ENCODE measurements at places on chromosomes 3 and 15.

- DNase-seq: no peak
Measured at GRCh38 chr15:71225851-71226250, 110.6 kb downstream of the THSD4 start.

GRCh38 chr15:83928878-83929418, 275.0 kb downstream of the ADAMTSL3 start:
- DNase-seq: no peak

DNA sequence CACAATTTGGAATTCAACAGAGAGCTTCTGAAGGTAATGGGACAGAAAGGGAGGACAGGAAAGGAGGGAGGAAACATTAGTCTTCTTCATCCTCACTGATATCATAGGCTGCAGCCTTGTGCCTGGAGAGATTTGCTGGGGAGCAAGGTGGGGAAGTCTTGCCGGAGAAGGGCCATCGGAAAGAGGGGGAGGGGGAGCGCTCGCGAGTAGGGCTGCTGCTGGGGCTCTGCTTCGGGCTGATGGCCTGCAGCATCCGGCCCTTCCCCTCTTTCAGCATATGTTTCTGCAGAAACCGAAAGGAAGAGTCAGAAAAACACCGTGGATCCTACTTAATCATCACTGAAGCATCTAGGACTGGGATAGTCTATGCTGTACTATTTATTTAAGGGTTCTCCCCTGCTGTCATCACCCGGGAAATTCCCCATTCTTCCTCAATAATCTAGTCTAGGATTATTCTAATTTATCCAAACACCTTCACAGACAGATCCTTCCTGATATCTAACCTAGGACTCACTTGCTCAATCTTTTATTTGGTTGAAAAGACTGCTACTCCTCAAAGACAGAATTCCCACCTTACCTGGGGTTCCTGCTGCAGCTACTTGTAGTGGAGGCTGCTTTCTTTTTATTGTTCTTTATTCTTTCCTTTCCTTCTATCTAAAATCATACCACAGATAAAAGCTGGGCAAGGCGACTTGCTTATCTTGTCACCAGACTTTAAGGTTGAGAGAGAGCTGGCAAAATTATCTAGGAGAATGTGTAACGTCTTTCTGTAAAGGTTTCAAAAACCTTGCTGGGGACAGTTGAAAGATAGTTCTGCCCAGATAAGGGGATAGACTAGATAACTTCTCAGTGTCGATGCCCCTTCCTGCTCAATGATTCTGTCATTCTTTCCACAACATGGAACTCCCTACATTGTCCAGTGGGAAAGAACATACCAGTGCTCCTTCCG, 22.6 kb downstream of the SLC51A start:
- no peak for DNase-seq

- no peak for DNase-seq
Measured at GRCh38 chr3:67045711-67046465, 47.8 kb downstream of the KBTBD8 start.

GRCh38 chr3:70763894-70764293, 451.5 kb upstream of the MDFIC2 start:
- no peak for DNase-seq

DNA sequence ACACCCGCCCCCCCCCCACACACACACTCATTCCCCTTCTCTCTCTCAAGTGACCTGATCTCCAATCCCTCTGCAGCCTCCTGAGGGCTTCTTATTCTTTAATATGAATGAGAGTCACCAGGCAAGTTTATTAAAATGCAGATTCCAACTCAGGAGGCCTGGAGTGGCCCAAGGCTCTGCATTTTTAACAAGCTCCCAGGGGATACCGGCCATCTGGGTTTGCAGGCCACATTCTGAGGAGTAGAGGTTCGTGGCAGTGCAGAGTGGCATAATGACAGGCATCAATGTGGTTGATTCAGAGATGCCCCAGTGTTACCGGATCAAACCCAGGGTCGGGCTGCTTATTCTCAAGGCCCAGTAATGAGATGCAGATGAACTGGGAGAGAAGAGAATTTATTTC, 18.9 kb downstream of the EIF1B start:
- DNase-seq: no peak

GRCh38 chr15:44216958-44217357, 21.9 kb upstream of the FRMD5 start:
- DNase-seq: no peak

DNA sequence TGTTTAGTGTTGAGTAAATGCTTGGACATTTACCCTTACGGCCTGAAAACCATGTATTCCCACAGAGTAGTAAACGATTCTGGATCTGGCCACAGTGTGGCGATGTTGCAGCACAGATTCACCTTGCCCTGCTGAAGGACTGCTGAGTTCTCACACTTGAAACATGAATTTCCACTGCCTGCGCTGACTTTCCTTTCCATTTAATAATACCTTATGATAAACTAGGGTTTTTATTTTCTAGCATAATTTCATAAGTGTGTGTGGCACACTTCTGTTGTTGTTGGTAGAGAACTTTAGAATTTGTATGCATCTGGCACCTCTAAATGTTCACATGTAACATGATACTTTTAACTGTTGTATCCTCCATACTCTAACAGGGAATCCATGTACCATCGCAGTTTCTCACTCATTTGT, 53.9 kb downstream of the C3orf38 start:
- peak; percentile 84 for DNase-seq

GRCh38 chr15:29428925-29429573, 159.4 kb upstream of the NSMCE3 start:
- no peak for DNase-seq

GRCh38 chr15:57158997-57159668, 217.2 kb upstream of the CGNL1 start:
- no peak for DNase-seq

Data from SK-N-MC (cell line).